NCI-H460 (cell line): ENCODE measurements at places on chromosomes 1 and 21. TPM values are rescaled to one million over a fixed set of nuclear protein-coding genes. Genes with fewer than 3 reads are reported as not detected.

- DNase-seq: peak; percentile 48
Measured at GRCh38 chr1:159214149-159214760, 9.6 kb downstream of the ACKR1 start.

IGSF9 gene
- not detected in 2 replicates for total RNA-seq

DNA sequence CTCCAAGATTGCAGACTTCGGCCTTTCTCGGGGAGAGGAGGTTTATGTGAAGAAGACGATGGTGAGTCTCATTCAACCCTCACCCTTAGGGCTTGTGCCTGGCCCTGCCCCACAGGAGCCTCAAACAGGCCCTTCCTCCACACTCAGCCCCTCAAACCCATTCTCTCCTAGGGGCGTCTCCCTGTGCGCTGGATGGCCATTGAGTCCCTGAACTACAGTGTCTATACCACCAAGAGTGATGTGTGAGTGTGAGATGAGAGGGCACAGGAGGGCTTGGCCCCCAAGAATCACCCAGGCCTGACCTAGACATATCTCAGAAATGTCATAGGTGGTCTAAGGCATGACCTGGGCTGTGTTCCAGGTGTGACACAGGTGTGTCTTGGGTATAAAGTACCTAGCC is 18.3 kb upstream of the MPL start:
- DNase-seq: no peak

TFAP2E gene
- 0.40 TPM in 1 of 2 replicates, not detected in the other for total RNA-seq

FAM78B gene
- 0.22 and 0.38 TPM in 2 replicates for total RNA-seq

KRTAP19-4 gene
- total RNA-seq: not detected in 2 replicates

AGBL4 gene
- not detected in 2 replicates for total RNA-seq

GRCh38 chr1:221437171-221437570 is 304.7 kb downstream of the DUSP10 start:
- DNase-seq: no peak

DNA sequence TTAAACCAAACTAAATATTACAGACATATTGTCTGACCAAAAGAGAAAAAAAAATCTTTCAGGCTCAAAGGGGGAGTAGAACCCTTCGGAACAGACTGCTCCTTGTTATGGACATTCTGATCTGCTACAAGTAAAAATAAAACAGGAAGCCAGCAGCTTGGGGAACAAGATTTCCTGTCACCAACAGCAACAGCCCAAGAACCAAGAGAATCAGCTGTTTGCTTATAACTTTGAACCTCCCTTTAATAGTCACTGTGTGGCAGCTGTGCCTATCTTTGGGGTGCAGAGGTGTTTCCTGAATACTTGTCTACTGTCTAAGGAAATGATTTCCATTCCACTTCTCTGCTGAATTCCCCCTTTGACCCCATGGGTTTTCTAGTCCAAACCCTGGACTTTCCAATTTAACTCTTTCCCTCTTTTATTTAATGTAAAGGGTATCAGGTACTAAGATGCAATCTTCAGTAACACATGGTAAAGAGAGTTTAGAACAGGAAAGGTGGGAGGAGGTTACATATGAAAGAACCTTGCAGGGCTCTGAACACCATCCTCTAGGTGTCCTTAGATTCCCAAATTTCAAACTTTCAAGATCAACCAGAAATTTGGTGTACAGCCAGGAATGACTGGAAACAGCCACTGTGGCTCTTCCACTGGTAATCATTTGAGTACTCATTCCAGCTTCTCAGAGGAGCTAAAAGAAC is 38.6 kb downstream of the GPR3 start:
- no peak for DNase-seq

DNA sequence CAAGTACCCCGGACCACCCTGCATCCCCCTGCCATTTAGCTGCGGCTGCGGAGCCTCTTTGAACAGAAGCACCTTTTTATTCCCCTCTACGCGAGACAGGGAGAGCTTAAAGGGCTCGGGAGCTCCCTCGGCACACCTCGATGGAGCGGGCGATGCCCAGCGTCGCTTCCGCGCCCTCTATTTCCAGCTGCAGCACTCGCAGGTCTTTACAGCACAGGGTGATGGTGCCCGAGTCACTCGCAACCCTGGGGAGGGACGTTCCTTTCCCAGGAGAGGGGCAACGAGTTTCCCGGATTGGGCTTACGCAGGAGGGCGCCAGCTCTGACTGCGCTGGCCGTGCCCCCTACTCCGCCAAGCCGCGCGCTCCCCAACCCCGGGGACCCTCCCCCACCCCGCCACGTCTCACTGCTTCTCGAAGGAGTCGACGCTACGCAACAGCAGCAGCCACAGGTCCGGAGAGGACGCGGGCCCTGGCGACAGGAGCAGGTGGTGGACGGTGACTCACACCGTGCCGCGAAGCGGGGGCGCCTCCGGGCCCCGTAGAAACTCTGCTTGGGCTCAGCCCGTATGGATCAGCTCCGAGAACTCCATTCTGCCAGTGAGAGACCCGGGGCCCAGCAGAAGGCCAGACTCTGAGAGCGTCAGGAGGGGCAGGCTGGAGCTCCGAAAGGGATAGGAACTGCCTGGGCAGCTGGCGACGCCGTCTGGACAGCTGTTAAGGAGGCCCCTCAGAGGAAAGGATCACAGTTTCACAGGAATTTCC is 5.8 kb upstream of the FAM167B start:
- no peak for DNase-seq

- no peak for DNase-seq
Measured at GRCh38 chr21:44371596-44371995, 18.2 kb downstream of the TRPM2 start.

DNA sequence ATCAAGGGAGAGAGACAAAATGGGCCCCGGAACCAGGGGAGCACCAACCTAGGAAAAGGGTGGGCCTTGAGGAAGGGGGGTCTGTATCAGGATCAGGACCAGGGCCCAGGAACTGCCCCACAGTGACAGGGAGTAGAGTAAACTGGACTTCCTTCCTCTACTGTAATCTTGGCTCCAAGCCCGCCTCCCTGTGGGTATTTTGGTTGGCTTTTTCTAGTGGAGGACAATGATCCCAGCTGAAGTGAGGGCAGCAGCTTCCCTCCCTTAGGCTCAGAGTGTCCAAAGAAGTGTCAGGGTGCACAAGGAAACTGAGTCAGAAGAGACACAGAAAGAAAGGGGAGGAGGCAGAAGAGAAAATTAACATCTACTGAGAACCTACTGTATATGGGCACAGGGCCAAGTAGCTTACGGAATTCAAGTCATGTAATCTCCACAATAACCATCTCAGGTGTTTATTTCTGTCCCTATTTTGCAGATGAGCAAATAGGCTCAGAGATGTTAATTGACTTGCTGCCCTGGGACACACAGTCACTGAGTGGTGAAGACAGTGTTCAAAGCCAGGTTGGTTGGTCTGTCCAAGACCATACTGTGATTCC is 4.8 kb downstream of the UBQLN4 start:
- DNase-seq: no peak

DNA sequence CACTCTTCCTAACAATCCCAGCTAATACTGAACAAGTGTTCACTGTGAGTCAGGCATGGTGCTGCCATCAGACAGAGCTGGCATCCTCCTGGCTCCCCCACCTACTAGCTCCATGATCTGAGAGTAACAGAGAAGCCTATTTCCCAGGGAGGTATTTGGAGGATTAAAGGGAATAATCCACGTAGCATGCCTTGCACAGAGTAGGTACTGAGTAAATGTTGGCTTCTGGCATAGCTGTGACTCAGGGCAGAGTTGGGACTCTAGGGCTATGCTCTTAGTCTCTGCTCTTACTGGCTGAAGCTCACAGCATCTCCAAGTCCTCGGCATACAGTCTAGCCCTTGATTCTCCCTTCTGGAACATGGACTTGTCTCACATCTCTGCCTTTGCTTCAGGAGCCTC is 8.2 kb downstream of the ARHGEF19 start:
- no peak for DNase-seq

EPS8L3 gene
- total RNA-seq: 0.15 TPM in 1 of 2 replicates, not detected in the other

IRF6 gene
- 0.10 and 0.20 TPM in 2 replicates for total RNA-seq

OVAAL gene
- not detected in 2 replicates for total RNA-seq

ANKRD34A gene
- total RNA-seq: 1.2 and 1.6 TPM in 2 replicates
